NCI-H2107 (cell line): ENCODE measurements at places on chromosomes 11 and 22.
A peak's percentile ranks its signal among the peaks of the same experiment; 100 is the strongest.

DNA sequence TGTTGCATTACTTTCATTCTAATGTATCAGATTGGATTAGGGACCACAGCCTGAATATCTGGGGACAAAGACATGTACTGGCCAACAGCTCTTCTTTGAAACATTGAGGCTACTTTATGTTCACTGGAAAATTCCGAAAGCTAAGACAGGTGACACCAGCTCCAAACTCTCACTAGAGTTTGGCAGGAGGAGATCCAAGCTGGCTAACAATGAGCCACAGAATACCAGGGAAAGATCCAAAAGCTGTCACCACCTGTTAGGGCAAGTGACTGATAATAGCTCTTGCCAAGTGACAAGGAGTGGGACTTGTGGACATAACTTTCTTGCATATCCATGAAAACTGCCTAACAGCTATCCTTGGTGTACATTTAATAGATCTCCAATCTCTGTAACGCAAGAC lies 333.3 kb downstream of the TTC28 start:
- no peak for DNase-seq

- no peak for DNase-seq
These were observed 1.2 kb upstream of the CCDC86 start for GRCh38 chr11:60840470-60841430.

DNA sequence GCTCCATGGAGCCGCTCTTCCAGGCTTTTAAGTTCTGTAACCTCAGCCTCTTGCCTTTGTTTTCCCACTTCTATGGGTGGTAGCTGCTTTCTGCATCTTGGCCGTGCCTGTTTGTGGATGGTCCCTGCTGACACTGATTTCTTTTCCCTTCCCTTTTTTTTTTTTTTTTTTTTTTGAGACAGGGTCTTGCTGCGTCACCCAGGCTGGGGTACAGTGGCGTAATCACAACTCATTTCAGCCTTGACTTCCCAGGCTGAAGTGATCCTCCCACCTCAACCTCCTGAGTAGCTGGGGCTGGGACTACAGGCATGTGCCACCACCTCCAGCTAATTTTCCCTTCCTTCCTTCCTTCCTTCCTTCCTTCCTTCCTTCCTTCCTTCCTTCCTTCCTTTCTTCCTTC lies 57.7 kb upstream of the EP300 start:
- DNase-seq, result no peak

GRCh38 chr22:38272373-38273134 lies at the start of gene TMEM184B:
Gene TMEM184B (minus strand): TSS chr22:38273010. CDS start chr22:38247961, 25,049 bp downstream.
- DNase-seq, result no peak

GRCh38 chr11:13889552-13890249 lies 72.8 kb upstream of the SPON1 start:
- no peak for DNase-seq

GRCh38 chr11:1828542-1828941 lies 6.2 kb upstream of the SYT8 start:
- no peak for DNase-seq

- no peak for DNase-seq
These were observed 17.9 kb upstream of the SESN3 start for GRCh38 chr11:95248666-95249467.

GRCh38 chr11:61056571-61056970 lies 45.7 kb upstream of the CD5 start:
- no peak for DNase-seq

GRCh38 chr11:78542007-78542406 lies 32.7 kb downstream of the NARS2 start:
- DNase-seq, result no peak

- DNase-seq, result no peak
These were observed 155.7 kb upstream of the NARS2 start for GRCh38 chr11:78730267-78730824.

DNA sequence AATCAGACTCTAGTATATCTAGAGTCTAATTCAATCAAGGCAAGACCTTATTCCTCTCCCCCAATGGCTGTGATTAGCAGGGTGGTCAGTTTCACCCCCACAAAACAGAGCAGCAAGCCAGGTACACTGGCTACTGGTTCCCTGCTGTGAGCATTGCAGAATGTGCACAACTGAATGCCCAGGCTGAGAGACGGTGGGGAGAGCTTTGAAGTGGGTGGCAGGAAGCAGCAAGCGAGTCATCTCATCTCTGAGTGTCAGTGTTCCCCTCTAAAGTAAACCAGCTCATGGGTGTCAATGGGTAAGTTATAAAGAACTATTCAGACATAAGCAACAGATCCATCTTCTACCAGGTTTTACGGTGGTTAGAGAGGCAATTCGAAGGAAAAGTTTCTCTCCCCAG lies 37.6 kb downstream of the GAB4 start:
- DNase-seq, result no peak

DNA sequence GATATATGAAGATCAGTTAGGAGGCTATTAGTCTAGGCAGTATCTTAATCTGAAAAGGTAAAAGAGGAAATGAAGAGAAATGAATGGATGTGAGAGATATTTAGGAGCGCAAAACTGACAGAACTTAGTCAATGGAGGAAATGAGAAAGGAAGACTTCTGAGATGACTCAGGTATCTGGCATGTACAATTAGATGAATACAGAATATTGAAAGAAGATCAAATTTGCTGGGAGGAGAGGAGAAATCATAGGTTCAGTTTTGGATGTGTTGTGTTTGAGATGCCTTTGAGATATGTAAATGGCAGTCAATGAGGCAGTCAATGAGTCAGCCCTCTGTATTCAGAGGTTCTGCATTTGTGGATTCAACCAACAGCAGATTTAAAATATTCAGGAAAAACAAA lies 42.9 kb upstream of the GAB2 start:
- no peak for DNase-seq

DNA sequence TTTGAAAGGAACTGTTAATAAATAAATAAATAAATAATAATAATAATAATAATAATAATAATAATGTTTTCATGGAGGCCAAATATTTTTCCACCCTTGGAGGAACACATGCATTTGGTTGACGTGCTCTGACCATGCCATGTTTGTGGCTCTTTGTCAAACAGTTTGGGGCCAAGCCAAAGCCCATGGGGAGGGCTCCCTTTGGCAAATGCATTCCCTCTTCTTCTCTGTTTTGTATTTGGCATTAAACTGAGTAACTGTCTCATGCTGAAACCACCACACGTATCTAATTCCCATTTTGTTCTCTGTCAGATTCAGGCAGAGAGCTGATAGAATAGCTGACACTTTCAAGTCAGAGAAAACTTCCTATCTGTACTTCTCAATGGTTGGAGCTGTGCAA lies 68.6 kb upstream of the PAX6 start:
- DNase-seq, result no peak

DNA sequence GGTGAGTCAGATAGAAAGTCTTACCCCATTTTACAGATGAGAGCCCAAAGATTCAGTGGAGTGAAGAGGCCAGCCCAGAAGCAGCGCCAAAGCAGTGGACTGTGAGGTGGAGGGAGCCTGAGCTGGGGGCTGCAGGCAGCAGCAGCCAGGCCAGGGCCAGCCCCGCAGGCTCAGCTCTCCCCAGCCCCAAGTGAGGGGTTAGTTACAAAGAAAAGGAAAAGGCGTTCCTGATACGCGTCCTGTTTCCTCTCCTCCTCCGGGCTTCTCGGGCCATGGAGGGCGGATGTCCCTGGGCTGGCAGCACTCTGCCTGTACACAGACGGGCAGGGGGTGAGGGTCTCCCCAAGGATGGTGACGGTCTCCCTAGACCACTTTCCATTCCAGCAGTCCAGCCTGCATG lies 44.9 kb downstream of the ARRB1 start:
- no peak for DNase-seq

GRCh38 chr11:18722293-18722637 lies 3.7 kb downstream of the IGSF22 start:
- no peak for DNase-seq

DNA sequence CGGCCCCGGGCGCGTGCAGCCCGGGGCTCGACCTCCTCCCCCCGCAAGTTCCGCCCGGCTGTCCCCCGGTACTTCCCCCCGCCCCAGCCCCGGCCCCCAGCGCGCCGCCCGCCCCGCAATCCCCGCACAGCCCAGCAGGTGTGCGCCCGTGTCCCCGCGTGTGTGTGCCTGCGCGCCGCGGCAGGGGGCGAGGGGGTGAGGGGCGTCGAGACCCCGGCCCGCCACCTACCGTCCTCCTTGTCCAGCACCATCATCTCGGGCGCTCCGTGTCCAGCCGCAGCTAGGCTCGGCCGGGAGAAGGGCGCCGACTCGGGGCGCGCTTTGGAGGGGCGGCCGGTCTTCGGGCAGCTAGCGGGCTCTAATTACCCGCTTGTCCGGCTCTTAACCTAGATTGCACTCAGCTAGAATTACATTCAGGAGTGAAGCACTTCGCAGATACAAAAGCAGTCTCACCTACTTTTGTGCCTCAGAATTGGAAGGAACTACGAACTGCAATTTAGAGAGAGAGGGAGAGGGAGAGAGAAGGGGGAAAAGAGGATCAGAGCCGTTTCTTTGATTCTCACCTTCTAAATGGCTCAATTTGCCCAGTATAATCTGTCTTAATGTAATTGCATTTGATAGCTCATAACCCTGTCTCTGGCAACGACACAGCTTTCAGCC lies 439 bp downstream of the LMO1 start:
- peak; percentile 49 for DNase-seq

- DNase-seq, result no peak
These were observed 426.8 kb downstream of the TBC1D22A start for GRCh38 chr22:47189056-47189916.

- DNase-seq, result no peak
These were observed 153.3 kb downstream of the SWAP70 start for GRCh38 chr11:9817191-9817590.

DNA sequence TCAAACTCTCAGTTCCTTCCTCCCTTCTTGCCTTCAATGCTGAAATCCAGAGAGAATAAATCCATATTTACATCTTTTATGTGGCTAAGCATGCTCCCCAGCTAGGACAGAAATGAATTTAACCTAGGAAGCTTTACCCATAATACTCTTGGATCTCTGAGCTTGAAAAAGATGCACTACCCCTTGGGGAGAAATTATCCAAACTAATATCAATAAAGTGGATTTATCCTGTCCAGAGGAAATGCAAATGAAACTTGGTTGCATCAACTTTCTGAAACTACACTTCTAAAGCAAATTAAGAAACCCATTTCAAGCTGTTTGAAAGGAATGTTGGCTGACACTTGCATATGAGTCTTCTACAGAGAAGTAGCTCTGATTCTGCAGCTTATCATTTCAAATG lies 347.9 kb downstream of the TTC28 start:
- DNase-seq, result no peak

GRCh38 chr11:73342633-73343032 lies 33.6 kb upstream of the RELT start:
- DNase-seq, result no peak

- no peak for DNase-seq
These were observed 79.7 kb upstream of the LINC01488 start for GRCh38 chr11:69401715-69402114.

DNA sequence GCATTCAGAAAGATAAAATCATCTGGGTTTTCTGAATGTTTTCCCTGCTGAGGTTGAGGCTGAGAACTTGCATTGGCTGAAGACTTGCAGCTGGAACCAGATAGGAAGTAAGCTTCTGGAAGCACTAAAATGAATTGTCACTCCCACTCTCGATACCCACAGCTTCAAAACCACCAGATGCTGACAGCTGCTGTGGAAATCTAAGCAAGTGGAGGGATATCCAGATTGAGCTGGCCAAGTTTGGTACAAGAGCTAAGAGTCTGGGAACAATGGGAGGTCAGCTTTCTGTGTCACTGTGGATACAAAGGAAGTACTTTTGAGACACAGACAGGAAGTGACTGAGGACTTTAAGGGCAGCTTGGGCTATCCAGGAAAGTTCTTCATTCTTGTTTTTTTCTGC lies 51.3 kb upstream of the CD44 start:
- no peak for DNase-seq

- no peak for DNase-seq
These were observed 34.7 kb upstream of the SEPTIN5 start for GRCh38 chr22:19679522-19680101.

- no peak for DNase-seq
These were observed 475 bp downstream of the PITPNB start for GRCh38 chr22:27918341-27919221.

DNA sequence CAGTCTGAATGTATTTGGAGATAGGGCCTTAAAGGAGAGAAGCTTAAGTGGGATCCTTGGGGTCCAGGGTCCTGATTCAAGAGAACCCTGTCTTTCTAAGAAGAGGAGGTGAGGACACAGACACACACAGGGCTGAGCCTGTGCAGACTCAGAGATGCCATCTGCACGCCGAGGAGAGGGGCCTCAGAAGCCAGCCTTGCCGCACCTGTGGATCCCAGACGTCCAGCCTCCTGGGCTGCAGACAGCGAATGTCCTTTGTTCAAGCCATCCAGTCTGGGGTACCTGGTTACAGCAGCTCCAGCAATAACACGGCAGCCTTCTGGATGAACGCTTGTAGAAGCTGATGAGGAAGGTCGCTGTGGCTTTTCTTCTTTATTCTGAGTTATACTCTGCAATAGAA lies 1086.1 kb downstream of the BRD1 start:
- DNase-seq, result no peak

GRCh38 chr11:119983240-119983732 lies 154.6 kb downstream of the TRIM29 start:
- no peak for DNase-seq

DNA sequence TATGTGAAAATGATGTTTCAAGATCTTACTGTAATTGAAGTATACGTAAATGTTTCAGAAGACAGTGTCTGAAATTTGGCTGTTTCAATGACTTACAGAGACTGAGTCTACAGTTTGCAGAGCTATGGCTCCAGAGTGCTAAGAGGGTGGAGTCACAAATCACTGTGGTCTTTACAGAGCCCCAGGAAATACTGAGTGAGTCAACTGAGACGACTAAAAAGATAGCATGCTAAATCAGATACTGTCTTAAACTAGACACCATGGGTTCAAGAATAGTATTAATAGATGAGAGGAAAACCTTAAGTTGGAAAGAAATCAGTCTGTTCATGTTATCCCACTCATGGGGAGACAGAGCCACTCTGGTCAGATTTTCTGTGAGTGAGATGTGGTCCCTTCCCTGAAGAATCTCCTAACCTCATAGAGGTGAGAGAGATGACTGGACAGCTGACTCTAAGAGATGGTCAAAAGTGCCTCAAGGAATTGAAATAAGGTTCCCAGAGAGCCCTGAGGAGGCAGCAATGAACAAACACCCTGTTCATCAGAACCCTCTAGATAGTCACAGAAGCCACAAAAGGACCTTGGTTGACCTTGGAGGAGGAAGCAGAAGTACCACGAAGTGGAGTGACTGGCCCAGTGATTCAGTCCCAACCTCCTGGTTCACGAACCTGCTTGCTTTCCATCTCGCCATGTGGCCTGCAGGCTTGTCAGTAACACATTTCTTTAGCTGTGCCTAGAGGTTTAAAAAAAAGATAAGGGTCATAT lies 30.2 kb downstream of the C11orf91 start:
- no peak for DNase-seq

- DNase-seq, result no peak
These were observed 47.0 kb downstream of the GAB2 start for GRCh38 chr11:78370406-78371172.
